ENCODE measurements at places on chromosomes 1 and 21.
A peak's percentile ranks its signal among the peaks of the same experiment; 100 is the strongest.

GRCh38 chr1:98763488-98764150 is 102.1 kb downstream of the SNX7 start:
- DNase-seq: no peak

DNA sequence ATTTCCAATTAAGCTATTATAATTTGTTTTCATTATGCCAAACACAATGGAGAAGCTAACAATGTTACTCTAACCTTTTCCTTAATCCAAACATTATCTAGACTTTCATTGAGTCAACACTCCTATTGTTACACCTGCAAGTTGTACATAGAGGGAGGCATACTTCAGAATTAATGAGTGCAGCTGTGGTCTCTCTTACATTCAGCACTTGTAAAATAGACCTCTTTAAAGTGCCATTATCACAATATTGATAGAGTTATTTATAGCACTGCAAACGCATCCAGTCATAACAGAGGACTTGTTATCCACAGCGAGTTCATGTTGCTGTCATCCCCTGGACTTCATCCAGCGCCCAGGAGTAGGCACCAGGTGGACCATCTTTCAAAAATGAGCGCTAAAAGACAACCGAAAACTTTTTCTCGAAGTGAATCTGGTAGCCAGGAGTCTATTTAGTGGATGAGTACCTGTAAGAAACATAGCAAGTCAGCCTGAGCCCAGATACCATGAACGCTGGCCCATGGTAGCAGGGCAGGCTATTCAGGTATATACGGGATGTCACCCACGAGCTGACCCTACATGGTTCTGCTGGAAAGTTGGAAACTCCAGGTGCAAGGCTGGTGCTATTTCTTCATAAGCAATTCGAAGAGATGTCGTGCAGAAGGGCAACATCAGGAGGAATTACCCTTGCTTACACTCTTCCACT is 70.6 kb upstream of the NFIA start:
- DNase-seq: peak; percentile 99

DNA sequence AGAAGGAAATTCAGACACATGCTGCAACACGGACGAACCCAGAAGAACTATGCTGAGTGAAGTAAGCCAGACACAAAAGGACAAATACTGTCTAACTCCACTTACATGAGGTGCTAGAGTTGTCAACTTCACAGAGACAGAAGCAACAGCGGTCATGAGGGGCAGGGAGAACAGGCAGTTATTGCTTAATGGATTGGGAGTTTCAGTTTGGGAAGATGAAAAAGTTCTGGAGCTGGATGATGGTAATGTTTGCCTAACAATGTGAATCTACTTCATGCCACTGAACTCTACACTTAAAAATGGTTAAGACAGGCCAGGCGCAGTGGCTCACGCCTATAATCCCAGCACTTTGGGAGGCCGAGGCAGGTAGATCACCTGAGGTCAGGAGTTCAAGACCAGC is 12.1 kb downstream of the PARP1 start:
- no peak for DNase-seq

DNA sequence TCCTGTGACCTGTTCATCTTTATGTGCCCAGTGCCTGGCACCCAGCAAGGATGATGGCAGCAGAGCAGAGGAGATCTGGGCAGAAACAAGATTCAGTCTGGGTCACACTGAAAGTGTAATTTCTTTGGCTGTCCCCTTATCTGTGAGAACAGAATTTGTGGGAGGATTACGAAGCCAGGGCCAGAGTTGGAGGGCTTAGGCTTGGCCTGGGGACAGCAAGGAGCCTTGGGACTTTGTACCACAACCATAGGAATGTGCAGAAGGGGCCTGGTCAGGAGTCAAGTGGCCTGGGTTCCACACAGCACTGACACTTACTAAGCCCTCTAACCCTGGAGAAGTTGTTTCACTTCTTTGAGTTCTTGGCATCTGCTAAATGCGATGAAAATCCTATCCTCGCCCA is 12.8 kb downstream of the PMVK start:
- no peak for DNase-seq

GRCh38 chr1:206143537-206144172 is 26.5 kb upstream of the AVPR1B start:
- no peak for DNase-seq

DNA sequence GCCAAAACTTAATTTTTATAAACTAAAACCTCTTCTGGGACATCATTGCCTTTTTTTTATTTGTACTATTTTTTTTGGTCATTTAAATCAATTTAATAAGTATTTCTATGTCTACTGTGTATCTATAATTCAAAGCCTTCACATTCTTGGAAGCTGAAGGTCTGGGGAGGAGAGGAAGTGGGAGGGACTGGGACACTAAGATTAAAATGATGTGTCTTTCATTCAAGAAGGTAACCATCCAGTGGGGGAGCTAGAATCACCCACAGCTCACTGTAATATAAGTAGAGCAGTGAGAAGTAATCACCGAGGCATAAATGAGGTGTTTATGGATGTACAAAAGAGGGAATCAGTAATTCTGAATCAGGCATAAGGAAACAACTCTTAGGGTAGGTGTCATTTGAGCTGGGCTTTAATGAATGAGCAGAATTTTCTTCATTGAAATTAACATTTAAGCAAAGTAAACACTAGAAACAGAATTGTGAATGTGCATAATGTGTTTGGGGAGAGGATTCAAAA is 52.8 kb downstream of the PTGER3 start:
- no peak for DNase-seq

DNA sequence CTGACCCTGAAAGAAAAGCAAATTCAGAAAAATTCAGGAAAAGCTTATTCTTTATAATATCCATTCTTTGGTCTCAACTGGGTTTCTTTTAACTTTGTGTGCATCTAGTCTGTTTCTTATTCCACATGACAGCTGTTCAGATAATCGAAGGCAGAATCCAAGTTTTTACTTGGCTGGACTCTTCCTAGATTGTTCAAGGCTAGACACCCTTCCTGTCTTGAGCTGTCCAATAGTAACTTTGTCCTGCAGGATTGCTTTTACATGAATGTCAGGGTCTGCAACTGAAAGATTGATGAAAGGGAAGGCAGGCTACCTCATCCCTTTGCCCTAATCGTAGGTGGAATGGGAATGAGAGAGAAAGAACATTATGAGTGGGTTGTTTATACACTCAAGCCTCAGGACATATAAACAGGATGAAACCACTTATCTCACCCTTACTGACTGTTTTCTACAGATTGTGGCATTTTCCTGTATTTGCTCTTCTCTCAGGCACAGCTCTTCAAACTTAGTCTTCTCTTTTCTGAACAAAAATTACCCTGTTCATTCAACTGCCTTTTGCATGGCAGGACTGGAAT is 76.9 kb downstream of the LEPR start:
- peak; percentile 80 for DNase-seq

GRCh38 chr1:209778102-209778501 is 6.3 kb downstream of the C1orf74 start:
- no peak for DNase-seq

DNA sequence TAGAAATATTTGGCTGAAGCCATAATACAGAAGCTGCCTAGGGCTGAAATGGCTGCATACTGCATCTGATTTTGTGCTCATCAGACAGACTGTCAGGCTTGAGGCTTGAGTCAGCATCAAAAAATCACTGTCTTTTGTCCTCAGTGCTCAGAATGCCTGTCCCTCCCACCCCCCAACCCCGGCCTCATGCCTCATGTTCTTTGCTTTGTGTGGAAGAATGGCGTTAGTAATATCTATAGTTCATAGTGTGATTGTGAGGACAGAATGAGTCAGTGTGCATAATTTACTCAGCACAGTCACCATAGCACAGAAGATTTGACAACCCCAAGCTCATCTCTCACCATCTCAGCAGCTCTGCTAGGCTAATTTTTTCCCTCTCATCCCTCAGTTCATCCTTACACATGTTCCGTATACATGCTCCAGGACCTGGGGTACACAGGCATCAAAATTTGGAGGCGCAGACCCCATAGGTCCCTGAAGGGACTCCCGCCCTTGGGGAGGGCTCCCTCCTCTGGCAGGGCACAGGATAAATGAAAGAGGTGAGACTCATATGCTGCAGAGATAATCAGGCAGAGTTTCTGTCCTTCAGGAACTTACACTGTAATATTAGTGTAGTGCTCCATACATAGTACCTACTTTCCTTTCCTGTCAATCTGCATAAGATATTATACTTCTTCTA is 159.1 kb upstream of the C8B start:
- no peak for DNase-seq

GRCh38 chr1:227417756-227418480 is 99.6 kb upstream of the CDC42BPA start:
- DNase-seq: no peak

DNA sequence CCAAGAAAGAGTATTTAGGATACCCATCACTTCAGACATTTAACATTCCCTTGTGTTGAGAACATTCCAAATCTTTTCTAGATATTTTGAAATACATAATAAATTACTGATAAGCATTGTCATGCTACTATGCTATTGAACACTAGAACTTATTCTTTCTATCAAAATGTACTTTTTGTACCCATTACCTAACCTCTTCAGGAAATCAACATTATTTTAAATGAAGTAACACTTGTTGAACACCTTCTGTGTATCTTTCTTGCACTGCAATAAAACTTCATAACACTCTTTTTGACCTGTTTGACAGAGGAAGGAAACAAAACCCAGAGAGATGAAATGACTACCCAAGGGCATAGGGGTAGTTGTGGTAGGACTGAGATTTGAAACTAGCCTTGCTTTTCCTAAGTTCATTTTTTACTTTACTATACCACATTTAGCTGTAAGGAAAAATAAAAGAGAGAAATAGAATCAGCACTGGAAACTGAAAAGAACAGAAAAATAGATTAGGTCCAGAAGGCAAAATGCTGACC is 99.4 kb downstream of the UCHL5 start:
- no peak for DNase-seq

- DNase-seq: no peak
Measured at GRCh38 chr1:193260056-193260745, 73.8 kb upstream of the B3GALT2 start.

DNA sequence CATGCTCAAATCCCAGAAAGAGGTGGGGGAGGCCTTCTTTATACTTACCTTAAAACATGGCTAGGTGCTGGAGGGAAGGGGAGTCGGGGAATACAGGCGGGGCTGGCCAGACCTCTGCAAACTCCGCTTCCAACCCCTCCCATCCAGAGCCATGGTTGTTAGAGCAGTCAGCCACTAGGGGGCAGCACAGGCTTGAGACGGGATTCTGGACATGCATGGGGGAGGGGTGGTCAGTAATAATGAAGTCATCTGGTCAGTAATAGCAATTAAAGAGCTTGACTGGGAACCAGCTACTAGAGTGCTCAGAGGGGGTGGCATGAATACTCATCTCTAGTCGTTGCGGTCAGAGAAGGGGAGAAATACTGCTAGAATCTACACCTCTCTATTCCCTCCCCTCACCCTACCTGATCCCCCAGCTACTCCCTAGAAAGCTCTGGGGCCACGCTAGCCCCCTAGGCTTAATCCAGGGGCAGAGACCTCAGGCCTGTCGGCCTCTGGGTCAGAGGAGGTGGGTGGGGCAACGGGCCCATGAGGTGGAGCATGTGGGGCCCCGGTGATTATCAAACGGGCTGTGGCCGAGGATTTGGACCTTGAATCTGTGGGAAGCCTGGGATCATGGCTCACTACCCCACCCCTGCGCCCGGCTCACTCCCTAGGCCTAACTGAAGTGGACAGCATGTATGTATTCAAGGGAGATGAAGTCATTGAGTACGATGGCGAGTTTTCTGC is 2.9 kb downstream of the CASQ1 start:
- peak; percentile 64 for DNase-seq

DNA sequence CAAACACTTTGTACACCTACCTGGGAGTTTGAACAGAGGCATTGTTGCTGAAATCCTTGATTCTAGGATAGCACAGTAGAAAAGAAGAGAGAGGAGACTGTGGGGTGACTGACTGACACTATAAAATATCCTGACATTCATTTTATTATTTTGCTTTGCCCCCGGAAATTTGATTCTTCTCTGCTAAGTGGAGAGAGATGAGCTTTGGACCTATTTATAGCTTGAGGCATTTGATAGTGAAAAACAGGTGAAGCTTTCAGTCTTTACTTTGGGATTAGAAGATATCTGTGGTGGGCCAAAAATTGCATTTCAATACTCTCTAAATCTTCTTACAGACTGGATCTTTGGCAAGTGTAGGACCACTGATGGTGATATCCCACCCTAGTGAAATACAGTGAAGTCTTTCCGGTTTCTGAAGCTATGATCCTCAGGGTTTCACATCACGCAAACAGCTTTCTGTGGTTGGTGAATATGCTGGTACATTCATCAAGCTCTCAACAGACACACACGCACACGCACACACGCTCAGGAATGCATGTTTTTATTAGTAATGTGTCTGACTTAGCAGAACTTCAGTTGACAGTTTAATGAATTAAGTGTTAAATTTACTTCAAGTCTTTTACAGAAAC is at the start of gene AMPD1:
Gene AMPD1 (minus strand): TSS at position 117 of the 629 bp plus-strand sequence. CDS start 75 bp downstream, at position 42.
- no peak for DNase-seq

DNA sequence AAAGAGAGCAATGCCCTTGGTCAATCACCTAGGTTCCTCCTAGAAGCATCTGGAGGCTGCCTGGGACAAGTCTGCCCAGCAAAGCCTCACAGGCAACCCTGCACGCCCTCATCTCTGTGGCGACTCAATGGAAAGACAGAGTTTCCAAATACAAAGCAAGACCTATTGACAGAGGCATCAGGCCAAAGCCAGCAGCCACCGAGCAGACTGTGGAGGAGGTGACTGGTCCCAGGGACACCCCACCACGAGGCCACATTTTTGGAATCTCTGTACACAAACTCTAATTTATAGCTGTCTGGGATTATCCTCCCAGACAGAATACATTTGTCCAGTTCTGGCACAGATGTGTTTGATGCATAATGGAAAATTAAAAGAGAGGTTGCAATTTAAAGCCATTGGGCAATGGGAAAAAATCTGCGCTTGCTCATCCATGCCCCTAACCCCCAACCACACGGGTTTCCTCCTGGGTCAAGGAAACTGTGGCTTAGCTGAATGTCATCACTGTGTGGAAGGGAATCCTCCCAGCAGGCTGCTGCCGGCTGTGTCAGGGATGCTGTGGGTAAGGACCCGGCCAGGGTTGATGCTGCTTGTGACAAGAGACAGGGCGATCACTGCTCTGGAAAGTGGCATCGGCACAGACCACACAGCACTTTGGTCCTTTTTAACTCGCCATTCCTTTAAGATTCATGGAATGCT is 14.3 kb downstream of the TSPAN2 start:
- no peak for DNase-seq

GRCh38 chr1:199463521-199464127 is 563.9 kb upstream of the NR5A2 start:
- no peak for DNase-seq

GRCh38 chr1:94912263-94913184 is 14.4 kb downstream of the CNN3 start:
- DNase-seq: no peak

DNA sequence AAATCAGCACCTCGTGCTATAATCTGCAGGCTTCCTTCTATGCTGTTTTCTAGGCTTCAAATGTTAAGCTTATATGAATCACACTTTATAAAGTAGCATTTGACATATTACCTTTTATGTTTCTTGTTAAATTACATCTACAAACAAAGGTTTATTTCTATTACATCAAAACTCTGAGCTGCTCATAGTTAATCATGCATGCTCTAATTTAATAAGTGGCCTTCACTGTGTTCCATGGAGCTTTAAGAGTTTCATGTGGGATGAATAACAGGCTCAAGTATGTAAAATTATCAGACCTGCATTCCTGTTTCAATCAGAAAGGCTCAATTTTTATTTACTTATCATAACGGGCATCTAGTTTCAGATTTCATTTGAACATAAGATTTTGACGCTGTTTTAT is 13.0 kb downstream of the SLC19A2 start:
- no peak for DNase-seq
